ENCODE measurements at places on chromosomes 6 and 20.

DNA sequence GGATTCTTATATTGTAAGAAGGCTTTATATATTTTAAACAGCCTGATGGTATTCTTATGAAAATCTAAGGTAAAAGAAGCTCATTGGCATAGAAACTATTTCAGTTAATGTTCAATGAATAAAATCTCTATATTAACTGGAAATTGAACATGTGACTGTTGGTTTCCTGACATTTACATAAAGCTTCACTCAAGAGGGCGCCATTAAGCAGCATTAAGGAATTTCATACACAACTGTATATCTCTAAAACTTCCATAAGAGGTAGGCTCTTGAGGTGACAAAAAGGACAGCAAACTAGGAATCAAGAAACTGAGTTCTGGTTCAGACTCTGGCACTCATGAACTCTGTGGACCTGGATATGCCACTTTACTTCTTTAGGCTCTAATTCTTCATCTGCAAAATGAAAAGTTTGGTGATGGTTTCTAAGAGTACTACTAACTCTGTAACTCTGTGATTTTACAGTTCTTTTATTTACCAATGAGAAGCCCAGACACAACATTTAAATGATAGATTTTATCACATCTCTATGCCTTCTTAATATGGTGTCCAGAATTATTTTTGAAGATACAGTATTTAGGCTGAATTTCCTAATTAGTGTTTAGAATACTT is 147.5 kb downstream of the FLRT3 start:
- DNase-seq, result peak; percentile 37

DNA sequence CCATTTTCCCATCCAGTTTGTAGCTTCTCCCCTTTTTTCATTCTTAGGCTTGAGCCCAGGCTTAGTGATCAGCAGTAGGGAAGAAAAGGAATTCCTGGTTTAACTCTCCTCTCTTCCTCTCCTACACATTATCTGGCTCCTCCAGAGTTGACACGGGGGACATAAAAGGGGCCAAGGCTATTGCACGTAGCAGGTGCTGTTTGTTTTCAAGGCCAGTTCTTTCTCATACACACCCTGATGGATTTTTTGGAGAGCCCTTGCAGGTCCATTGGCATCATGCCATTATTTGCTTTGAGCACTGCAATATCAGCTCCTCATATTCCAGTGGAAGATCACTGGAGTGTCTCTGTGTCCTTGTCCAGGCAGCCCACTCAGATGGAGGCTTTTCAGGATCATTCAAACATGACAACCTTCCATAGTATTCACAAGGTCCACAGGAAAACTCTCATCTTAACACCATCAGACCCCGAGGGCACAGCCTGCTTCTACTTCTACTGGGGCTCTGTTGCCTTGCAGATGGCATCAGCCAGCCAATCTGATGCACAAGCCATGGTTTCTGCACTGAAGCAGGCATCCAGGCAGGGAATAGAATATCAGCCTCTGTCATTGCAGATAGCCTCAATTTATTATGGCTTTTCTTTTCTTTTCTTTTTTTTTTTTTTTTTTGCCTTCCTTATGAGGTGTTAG is 18.8 kb downstream of the PLCB4 start:
- peak; percentile 88 for DNase-seq

GRCh38 chr6:11333132-11333849 is 100.8 kb upstream of the NEDD9 start:
- DNase-seq, result no peak

DNA sequence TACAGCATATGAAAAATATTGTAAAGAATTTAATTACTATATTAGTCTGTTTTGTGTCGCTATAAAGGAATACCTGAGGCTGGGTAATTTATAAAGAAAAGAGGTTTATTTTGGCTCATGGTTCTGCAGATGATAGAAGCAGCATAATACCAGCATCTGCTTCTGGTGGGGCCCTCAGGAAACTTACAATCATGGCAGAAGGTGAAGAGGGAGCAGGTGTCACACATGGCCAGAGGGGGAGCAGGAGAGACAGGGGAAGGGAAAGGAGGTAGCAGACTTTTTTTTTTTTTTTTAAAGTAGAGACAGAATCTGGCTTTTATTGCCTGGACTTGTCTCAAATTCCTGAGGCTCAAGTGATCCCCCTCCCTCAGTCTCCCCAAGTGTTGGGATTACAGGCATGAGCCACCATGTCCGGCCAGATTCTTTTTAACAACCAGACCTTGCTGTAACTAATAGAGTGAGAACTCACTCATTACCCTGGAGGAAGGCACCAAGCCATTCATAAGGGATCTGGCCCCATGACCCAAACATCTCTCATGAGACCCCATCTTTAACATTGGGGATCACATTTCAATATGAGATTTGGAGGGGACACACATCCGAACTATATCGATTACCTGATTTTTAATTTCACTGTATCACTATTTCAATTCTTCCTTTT is 64.6 kb downstream of the MAN1A1 start:
- no peak for DNase-seq

GRCh38 chr6:37972994-37973757 is 153.6 kb downstream of the ZFAND3 start:
- DNase-seq, result no peak

- no peak for DNase-seq
These were observed 391.8 kb downstream of the ARHGAP18 start for GRCh38 chr6:129317931-129318820.

DNA sequence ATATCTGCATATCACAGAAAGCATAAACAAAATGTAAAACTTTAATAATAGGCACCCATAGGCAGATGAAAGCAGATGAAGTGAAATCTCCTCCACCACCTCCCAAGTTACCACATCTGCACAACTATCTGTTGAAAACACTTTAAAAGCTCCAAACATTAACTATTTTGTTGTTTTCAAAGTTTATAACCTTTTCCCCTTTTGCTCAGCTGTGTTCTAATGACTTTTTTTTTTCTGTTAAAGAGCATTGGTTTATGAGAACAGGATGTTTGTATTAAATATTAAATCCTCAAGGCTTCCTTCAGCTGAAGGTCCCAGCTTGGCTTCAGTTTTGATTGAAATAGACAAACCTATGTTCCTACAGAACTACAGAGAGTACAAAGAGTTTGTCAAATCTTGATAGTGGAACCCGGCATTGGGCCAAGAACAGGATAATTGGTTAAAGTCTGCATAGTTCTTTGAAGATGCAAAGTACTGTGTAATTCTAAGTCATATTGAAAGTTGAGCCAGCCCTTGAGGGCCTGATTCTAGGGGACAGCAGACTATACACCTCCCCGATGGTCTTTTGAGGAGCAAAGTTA is 255.1 kb upstream of the JAG1 start:
- DNase-seq, result no peak

- no peak for DNase-seq
These were observed 104.4 kb upstream of the HDAC2 start for GRCh38 chr6:114075300-114075699.

DNA sequence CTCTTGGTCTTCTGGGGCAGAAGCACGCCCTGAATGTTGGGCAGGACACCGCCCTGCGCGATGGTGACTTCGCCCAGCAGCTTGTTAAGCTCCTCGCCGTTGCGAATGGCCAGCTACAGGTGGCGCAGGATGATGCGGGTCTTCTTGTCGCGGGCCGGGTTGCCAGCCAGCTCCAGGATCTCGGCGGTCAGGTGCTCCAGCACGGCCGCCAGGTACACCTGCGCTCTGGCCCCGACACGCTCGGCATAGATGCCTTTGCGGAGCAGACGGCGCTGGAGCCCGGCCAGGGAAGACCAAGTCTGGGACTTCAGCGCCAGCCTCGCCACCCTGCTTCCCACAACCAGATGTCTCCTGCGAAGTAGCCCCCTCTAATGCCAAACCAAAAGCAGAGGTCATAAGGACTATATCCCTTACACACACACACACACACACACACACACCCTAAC is 8.0 kb upstream of the SLC17A3 start:
- DNase-seq, result no peak

- no peak for DNase-seq
These were observed 5.9 kb downstream of the WASF1 start for GRCh38 chr6:110173506-110174132.

GRCh38 chr6:119110601-119111548 is 32.4 kb upstream of the FAM184A start:
- DNase-seq, result peak; percentile 68

DNA sequence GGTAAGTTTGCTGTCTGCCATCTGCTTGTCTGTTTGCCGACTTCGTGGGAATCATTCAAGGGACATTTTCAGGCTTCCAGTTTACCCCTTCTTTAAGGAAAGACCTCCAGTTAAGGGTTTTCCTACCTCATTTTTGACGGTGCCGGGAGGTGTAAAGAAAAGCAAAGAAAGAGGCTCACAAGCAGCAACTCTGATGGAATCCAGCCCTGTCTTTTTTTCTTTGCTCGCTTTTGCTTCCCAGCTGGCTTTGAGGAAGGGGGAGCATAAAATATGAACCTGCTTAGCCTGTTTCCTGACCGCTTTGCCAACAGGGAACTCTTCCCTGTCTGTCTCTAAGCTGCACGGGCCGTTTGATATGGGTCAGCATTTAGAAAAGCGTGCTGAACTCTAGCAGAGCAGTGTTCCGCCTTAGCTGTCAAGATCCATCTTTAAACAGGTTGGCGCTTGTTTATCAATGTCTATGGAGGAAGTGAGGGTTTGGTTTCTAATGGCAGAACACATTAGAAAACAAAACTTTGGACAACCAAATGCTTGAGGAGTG is 13.8 kb downstream of the SYTL3 start:
- DNase-seq, result peak; percentile 72

- no peak for DNase-seq
These were observed 43.9 kb downstream of the PLCB1 start for GRCh38 chr20:8175741-8176675.

DNA sequence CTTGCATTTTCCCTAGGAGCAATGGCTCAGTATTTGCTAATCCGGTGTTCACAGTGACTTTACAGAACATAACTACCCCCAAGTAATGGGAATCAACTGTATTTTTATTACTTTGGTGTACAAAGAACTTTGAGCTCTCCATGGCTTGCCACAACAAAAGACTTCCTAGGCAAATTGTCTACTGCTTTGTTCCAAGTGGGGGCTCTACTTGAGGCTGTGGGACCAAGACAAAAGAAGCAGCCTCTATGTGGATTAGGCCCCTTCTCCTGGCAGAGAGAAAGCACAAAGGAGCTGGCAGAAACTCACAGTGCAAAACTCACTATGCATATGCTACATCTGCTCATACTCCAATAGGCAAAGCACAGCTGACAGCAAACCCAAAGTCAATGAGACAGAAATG is 853 bp downstream of the WFDC8 start:
- DNase-seq, result no peak

DNA sequence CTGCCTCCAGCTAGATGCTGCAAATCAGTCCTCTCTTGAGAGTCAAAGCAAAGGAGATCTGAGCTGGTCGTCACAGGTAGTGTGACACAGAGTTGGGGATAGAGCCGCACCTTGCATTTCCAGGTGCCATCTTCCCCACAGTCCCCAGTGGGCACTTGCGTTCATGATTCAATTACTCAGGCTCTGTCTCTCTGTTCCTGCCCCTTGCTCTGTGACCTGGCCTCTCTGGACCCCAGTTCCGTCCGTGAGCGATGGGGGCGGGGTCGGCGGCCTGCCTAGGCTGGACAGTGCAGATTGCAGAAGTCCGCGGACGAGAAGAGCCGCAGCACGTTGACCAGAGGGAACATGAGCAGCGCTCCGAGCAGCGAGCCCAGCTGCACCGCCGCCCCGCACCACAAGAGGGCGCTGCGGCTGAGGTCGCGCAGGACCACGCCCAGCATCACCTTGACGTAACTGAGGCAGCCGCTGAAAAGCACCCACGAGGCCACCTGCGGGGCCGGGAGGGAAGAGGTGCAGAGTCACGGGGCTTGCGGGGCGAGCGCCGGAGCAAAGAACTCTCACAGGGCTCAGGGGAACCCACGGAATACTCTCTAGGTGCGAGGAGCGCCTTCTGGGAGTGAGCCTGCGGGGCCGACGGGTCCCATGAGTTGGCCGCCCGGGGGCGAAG is 7.4 kb downstream of the SLC52A3 start:
- DNase-seq, result no peak

- no peak for DNase-seq
These were observed 4.1 kb upstream of the LY86 start for GRCh38 chr6:6584310-6585002.

DNA sequence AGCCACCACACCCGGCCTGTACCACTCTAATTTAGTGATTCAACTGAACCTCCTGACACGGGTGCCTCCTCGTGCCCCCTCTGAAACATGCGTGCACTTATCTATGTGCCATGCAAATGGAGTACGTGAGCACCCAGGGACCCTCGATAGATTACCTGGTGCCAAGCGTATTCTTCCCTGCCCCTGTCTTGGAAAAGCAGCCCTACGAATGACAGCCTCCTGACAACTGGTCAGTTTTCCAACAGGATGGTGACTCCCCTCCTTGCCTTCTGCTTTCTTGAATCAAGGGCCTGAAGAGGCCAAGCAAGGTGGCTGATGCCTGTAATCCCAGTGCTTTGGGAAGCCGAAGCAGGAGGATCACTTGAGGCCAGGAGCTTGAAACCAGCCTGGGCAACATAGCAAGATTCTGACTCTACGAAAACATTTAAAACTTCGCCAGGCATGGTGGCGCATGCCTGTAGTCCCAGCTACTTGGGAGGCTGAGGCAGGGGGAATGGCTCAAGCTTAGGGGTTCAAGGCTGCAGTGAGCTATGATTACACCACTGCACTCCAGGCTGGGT is 25.4 kb upstream of the SYNJ2 start:
- DNase-seq, result no peak

GRCh38 chr20:58542411-58543095 is 27.4 kb upstream of the APCDD1L start:
- no peak for DNase-seq

DNA sequence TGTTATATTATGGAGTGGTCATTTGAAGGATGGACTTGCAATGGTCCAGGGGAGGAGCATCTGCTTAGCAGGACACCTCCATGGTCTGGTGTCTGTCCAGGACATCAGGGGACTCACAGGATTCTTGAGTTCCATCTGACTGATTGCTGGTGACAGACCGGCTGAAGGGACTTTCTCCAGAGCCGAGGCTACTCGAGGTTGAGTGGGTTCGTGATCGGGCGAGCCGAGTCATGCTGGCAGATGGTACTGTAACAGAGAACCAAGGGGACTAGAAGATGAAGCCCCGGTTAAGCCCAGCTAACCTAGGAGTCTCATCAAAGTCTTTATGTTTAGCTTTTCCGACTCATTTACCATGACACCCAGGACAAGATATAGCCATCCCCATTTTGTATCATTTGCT is 7.5 kb upstream of the SLA2 start:
- no peak for DNase-seq

DNA sequence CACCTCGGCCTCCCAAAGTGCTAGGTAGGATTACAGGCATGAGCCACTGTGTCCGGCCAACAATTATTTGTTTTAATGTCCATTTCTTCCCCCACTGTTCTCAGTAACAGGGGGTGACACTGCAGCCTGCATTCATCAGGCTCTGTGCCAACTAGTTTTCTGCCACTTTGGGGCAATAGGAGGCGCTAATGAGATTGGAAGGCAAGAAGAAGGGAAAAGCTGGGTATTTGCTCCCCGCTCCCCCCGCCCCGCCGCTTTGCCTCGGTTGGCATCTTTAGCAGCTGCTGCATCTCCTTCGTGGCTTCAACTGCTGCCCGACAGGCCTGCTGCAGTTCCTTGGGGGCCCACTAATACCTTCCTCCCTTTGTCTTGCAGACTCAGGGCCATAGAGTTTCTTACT is 35.0 kb upstream of the MDGA1 start:
- no peak for DNase-seq

- no peak for DNase-seq
These were observed 57.6 kb downstream of the GCNT2 start for GRCh38 chr6:10578723-10579122.
